ENCODE measurements at places on chromosomes 7 and 10.

GRCh38 chr10:84007482-84007881 is 131.8 kb upstream of the GHITM start:
- no peak for DNase-seq

DNA sequence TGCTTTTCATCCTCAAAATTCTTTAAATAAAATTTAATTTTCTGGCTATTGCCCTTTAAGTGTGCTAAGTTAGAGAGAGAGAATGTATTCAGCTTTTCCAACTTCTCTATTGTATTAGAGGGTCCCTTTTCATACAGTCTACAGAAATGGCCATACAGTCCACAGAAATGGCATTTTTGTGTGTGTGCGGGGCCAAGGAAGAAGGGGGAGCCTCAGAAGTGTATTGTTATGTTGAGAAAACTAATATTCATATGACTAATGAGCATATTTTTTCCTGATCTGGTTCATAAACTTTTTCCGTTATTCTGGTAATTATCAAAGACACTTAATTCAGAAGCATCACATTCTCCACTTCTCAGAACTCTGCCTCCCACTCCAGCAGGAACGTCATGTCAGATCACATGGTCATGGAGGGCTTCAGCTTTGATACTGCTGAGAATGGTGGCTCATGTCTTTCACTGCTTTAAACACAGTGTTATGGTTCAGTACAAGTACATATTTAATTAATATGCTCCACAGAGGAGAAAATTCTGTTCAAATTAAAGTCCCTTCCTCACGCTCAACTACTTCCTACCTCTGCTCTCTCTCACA is 37.1 kb downstream of the ELMO1 start:
- peak; percentile 51 for DNase-seq

GRCh38 chr7:47627580-47628283 is 45.8 kb upstream of the TNS3 start:
- DNase-seq: no peak

DNA sequence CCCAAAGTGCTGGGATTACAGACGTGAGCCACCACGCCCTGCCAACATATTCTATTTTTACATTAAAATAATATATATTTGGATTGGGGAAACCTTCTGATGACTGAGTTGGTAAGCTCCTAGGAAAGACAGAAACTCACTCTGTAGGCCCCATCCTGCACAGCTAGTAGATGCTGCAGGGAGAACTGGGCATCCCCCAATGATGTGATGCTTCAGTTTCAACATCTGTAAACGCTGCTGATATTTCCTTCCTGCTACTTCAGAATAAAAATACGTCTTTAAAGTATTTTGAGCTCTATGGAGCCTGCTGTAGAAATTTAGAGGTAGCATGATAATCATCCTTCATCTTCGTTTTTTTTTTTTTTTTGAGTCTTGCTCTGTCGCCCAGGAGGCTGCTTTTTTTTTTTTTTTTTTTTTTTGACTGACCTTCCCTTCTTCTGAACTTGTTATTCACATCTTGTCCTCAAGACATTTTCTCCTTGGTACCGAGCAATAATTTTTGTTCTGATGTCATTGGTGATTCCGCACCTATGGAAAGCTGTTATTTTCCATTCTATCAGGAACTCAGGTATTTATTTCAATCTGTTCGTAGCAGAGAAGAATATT is 21.8 kb upstream of the INPP5F start:
- DNase-seq: no peak

- DNase-seq: no peak
Observed at GRCh38 chr10:4057725-4058513, 272.9 kb upstream of the KLF6 start.

DNA sequence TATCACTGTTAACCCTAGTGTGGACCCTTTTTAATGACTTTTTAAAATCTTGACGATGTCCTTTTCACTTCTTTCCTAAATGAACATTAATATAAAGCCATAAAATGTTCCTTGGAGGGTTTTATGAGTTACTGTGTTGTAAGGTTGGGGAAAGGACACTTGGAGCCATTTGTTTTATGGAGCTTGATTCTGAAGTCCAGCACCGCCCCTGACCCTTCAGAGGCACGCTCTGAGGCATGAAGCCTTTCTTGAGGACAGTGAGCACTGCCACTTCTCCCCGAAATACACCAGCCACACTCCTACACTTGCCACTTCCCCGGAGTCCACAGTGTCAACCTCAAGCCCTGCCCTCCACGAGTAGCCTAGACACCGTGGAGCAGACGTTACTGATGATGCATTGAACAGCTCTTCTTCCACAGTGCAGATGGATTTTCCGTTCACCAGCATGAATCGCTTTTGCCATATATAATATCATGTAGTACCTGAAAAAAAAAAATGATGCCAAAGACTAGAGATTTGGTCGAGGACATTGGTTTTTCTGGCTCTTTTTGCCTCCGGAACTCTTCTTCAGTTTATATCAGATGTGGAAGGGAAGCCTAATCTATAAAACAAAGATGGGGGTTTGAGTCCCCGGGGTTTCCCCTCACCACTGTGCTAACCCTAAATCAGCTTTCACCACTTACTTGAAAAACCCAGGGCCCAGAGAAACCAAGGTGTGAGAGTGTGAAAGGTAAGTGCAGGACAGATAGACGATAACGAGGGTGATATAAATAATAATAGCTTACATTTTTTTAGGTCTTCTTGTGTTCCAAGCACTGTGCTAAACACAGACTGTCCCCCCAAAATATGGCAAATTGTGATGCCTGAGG is 652.6 kb upstream of the GALNT17 start:
- no peak for DNase-seq

GRCh38 chr10:48932831-48933664 is 6.6 kb downstream of the LRRC18 start:
- DNase-seq: no peak

DNA sequence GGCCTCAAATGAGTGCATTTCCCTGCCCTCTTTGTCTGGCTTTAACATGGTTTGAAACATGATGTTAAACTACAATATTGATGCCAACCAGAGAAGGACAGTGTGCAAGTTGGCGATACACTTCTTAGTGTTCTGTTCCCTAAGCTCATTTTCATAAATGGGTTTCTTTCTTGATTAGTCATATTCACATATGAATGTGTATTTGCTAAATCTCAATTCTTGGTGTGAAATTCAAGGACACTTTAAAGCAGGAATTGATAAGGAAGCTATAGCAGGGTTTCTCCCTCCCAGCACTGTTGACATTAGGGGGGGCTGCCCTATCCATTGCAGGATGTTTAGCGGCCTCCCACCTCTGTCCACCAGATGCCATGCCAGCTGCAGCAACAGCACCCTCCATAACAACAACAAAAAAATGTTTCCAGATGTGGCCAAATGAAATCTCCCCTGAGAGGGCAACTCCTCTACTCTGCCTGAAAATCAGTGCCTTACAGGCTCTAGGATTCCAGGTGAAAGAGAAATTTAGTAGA is 13.1 kb downstream of the CCNY start:
- DNase-seq: no peak

DNA sequence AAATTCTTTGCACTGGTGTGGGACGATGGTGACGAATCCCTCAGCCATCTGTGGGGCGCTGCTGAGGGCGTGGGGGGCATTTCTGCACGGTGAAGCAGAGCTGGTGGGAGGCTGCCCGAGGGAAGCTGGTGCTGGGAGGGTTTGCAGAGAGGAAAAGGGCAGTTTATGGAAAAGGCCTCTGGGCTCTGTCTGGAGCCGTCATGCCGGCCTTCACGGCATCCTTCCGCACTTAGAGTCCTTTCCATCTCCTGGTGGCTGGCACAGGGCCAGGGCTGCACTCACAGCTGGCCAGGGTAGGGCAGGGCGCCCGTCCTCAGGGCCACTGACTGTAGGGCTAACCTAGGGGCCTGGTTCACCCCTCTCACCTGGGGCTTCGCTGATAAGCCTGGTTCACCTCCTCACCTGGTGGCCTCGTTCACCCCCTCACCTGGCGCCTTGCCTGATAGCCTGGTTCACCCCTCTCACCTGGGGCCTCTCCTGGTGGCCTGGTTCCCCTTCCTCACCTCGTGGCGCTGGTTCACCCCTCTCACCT is 598 bp upstream of the AMZ1 start:
- DNase-seq: no peak

DNA sequence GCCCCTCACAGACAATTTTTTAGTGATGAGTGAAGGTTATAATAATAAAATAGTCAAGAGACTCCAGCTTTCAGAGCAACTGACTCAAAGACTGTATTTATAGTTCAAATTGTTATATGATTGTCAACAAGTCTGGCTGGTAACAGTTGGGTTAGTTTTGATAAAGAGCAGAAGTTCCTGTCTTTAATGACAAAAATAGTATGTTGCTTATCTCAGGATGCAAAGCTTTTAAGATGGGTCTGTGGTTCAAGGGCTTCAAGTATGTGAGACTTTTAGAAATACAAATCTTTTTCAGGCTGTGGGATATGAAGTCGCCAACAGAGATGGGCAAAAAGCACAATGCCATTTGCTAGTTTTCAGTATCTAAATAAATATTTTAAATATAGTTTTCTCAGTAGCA is 118.4 kb downstream of the ABCA13 start:
- no peak for DNase-seq

- DNase-seq: no peak
Observed at GRCh38 chr7:31995134-31995533, 75.1 kb downstream of the PDE1C start.

DNA sequence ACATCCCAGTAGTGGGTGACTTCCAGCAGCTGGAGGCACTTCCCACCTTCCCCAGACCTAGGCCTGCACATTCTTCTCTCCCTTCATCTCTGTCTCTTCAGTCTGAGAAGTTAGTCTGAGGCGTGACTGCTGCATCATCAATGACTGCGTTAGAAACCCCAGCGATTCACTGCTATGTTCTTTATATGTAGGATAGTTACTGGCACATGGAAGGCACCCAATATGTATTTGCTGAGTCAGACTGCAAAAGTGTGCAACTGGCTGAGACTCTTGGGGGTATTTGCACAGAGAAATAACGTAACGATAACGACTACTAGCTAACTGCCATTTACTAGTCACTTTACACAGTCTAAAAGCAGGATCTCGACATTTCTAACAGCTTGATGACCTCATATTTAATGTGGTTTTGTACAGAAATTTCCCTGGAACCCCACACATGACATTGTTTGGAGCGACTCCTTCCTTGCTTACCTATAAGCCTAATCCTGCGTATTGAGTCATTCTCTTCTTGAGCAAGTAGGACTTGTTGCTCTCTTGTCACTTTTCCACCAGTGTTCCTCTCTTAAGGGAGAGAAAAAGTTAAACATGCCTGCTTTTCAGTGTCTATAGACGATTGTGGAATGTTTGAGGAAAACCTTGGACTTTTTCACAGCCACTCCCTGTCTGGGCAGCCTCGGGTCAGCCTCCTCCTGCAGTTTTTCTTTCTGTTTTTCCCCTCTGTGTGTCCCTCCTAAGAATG is 45.5 kb downstream of the THNSL1 start:
- no peak for DNase-seq

DNA sequence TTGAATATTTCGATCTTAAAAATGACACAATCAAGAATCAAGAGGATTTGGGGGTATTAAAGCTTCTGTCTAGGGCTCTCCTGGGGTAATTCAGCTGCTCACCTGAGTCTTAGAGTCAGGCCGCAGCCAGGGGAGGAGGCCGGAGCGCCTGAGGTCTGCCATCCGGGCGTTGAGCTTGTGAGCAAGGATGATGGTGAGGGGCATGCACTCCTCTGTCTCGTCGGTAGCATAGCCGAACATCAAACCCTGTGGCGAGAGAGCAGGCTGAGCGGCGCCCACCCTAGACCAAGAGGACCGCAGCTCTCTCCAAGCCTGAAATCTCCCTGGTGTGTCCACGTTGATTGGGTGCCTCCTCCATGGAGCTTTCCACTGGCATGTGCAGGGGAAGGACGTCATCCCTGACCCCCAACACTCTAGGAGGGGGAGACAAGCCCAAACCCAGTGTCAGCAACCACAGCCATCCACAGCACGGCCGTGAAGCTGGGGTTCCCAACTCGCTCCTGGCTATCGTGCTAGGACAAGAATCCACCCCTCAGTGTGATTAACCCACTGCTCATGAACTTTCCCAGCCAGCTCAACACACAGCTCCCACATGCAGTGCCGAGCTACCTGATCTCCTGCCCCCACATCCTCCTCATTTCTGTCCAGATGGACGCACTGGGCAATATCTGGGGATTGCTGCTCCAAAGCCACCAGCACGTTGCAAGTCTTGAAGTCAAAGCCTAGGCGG is 9.2 kb downstream of the MAT1A start:
- DNase-seq: no peak

GRCh38 chr7:129341816-129342806 is 92.1 kb upstream of the STRIP2 start:
- DNase-seq: no peak

- no peak for DNase-seq
Observed at GRCh38 chr10:86004337-86004736, 362.3 kb downstream of the GRID1 start.

DNA sequence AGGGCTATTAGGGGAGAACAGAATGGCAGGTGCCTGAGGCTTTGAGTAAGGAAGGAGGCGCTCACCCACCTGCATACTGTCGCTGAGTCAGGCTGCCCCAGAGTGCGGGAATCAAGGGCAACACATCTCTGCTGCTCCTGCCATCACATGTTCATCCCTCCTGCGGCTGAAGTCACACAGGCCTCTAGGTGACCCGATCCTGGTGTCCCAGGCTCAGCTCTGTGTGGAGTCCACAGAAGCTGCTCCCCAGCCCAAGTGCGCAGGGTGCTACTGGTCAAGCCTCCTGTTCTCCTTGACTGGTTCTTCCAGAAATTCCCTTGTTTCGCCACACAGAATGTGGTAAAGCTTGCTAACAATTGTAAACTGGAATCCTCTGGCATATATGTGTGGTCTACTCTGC is 96.9 kb upstream of the IL6 start:
- DNase-seq: no peak

DNA sequence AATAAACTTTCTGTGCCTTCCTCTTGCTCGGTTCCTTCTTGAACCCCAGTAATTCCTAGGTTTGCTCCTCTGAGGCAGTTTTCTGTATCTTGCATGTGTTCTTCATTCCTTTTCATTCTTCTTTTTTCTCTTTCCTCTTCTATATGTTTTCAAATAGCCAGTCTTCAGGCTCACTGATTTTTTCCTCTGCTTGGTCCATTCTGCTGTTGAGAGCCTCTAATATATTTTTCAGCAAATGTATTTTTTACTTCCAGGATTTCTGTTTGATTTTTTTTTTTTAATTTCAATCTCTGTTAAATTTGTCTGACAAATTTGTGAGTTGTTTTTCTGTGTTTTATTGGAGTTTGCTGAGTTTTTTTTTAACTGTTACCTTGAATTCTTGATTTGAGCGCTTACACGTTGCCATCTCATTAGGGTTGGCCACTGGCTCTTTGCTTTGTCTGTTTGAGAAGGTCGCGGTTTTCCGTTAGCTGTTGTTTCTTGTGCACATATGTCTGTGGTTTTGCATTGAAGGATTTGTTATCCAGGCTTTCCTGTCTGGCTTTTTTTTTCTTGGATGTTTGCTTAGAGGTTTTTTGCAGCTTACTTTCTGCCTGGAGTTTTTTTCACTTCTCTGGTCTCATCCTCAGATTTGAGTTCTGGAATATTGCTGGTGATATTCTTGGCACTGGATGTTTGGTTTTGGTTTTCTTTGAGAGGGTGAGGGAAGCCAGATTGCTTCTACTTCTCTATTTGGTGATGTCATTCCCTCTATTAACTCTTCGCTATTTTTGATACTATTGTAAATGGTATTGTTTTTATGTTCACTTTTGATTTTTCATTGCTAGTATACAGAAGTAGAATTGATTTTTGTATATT is 12.7 kb downstream of the SPRN start:
- DNase-seq: no peak

Measured in activated CD8-positive, alpha-beta memory T cell treated with anti-CD3 and anti-CD28 coated beads for 4 hours (primary cell).